Effector memory CD4-positive, alpha-beta T cell (primary cell): ENCODE measurements at places on chromosomes 12 and 14.

DNA sequence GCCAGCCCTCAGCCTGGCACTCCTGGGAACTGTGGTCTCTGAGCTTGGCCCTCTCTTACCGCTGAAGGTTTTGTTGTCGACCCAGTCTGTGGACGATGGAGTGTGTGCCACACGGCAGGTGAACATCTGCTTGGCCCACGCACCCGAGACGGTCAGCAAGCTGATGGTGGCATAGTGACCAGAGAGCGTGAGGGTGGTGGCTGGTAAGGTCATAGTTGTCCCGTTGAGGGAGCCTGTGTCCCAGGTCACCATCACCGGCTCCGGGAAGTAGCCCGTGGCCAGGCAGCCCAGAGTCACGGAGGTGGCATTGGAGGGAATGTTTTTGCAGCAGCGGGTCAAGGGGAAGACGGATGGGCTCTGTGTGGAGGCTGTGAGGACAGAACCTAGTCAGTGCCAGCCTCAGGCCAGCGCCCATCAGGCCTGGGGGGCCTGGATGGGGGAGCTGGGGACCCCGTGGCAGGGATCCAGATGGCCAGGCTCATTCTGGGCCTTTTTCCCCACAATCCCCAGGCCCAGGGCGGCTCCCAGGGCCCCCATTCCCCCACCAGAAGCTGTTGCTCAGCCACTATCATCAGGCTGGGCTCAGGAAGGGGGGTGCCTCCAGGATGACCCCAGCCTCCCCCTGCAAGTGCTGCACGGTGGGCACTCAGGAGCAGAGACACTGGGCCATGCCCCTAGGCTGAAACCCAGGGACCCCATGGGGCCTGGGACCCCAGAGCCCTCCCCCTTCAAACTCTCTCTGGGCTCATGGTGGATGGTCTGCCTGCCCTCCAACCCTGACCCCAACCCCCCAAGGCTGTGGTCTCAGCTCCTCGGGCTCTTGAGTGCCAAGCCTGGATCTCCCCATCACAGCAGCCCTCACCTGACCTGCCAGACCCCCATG, 75.2 kb downstream of the TMEM121 start:
- no peak for DNase-seq

DNA sequence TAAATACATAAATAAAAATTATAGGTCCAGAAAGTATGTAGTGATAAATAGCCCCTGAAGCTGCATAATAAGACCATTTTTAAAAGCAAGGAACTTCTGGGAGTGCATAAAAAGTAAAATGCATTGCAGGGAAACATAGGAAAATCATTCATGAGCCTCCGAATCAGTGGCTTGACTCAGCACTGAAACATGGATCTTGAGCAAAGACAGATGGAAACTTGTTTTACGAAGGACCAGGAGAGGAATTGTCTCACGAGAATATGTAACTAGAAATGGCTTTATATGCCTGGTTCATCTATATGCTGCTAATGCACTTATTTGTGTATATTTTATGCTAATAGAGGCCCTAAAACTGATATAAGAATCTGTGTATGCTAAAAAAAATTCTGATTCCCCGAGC, 14.7 kb downstream of the TMEM30B start:
- DNase-seq, result no peak

DNA sequence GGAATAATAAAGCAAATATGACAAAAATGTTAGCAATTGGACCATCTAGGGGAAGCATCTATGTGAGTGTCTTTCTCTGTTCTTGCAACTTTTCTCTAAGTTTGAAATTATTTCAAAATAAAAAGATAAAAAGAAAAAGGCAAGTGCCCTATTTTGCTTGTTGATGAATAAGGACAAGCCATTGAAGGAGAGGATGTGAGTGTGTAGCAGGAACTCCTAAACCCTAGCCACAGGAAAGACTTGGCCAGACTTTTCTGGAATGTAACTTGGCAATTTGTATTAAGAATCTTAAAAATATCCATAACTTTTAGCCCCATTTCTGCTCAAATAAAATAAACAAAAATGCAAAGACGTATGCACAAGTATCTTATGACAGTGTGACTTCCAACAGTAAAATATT, 279.4 kb downstream of the CACNA1C start:
- no peak for DNase-seq

GRCh38 chr12:66596199-66596598, 82.7 kb downstream of the GRIP1 start:
- no peak for DNase-seq

GRCh38 chr14:29126361-29126760, 359.8 kb downstream of the FOXG1 start:
- DNase-seq, result no peak

DNA sequence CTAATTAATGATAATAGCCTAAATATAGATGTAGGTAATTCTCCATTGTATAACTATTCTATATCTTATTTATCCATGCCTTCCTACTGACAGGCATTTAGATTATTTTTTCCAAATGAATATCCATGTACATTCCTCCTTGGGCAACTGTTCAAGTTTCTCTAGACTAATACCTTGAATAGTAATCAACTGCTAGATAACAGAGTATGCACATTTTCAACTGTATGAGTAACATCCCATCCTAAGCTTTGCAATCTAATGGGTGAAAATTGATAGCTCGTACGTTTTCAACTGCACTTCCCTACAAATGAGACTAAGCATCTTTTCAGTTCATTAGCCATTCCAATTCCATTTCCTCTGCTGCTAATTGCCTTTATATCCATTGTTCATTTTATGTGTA, 37.0 kb downstream of the YAF2 start:
- no peak for DNase-seq

- DNase-seq, result no peak
These were observed 3.0 kb downstream of the SDSL start for GRCh38 chr12:113424915-113425823.

- no peak for DNase-seq
These were observed 721 bp upstream of the CTSG start for GRCh38 chr14:24576771-24577170.

- no peak for DNase-seq
These were observed 12.1 kb downstream of the NUAK1 start for GRCh38 chr12:106126441-106127337.

DNA sequence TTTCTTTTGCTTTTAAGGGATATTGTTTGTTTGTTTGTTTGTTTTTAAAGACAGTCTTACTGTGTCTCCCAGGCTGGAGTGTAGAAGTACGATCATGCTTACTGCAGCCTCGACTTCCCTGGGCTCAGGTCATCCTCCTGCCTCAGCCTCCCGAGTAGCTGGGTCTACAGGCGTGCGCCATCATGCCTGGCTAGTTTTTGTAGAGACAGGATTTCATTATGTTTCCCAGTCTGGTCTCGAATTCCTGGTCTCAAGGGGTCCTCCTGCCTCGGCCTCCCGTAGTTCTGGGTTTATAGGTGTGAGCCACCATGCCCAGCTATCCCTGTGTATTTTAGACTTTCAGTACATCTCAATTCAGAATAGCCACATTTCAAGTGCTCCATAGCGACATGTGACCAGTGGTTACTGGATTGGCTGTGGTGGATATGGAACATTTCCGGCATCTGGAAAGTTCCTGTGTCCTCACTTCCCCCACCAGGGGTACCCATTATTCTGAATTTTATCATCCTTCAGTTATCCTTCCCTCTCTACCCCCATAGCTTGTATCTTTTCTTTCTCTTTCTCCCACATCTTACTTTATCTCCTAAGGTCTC, 61.1 kb downstream of the HRK start:
- no peak for DNase-seq

- no peak for DNase-seq
These were observed 6.1 kb upstream of the PSMA6 start for GRCh38 chr14:35286003-35286600.

DNA sequence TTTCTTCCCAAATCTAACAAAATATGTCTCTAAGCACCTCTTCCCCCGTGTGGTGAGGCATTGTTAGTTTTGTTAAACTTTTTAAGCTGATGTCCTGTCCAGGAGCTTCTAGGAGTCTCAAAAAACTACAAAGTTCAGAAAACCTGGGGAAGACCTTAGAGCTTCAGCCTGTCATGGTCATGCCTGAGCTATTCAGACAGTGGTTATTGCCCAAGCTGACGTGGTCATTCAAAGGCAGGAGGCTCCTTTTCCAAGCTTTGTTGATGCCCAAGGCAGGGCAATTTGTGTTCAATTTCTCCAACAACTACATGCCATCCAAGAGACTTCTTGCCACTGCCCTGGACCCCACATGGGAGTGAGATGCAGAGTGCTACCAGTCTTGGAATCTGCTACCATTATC, 5.8 kb upstream of the LYZ start:
- DNase-seq, result no peak

DNA sequence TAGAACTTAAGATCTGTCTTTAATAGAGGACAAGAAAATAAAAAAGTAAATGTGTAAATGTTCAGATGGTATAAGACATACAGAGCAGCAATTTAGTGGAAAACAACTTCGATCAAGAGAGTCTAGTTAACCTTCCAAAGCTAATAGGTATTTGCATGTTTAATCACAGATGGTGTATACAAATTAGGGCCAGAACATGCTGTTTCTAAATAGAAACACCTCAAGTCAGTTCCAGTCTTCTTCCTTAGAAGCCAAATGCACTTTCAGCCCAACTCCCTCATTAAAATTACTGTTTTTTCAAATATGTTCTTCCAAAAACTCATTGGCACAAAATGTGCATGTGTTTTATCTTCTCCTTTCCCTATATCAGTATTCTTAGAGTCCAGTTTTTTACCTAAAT, 604.4 kb downstream of the SLC6A15 start:
- DNase-seq, result no peak

GRCh38 chr12:22014783-22015144, 31.3 kb upstream of the CMAS start:
- no peak for DNase-seq

DNA sequence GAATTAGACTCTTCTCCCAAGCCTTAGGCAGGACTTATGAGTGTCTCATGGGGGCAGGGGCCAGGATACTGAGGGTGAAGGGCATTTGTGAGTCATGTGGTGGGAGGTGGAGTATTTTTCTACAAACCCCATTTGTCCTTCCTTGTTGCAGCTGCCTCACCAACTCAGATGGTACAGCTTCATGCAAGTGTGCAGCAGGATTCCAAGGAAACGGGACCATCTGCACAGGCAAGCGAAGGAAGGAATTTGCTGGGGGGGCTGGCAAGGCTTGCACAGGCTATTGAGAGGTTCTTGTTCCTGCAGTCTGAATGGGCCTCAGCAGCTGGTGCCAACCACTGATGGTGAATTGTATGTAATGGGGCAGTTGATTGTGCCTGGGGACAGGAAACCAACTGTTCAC, 125.1 kb downstream of the STAB2 start:
- no peak for DNase-seq
